Daoy (cell line): ENCODE measurements at places on chromosomes 16 and 17. TPM values are rescaled to one million over a fixed set of nuclear protein-coding genes. Genes with fewer than 3 reads are reported as not detected.
A peak's percentile ranks its signal among the peaks of the same experiment; 100 is the strongest.

- no peak for DNase-seq
Observed at GRCh38 chr17:51668155-51668962, 408.0 kb downstream of the UTP18 start.

DNA sequence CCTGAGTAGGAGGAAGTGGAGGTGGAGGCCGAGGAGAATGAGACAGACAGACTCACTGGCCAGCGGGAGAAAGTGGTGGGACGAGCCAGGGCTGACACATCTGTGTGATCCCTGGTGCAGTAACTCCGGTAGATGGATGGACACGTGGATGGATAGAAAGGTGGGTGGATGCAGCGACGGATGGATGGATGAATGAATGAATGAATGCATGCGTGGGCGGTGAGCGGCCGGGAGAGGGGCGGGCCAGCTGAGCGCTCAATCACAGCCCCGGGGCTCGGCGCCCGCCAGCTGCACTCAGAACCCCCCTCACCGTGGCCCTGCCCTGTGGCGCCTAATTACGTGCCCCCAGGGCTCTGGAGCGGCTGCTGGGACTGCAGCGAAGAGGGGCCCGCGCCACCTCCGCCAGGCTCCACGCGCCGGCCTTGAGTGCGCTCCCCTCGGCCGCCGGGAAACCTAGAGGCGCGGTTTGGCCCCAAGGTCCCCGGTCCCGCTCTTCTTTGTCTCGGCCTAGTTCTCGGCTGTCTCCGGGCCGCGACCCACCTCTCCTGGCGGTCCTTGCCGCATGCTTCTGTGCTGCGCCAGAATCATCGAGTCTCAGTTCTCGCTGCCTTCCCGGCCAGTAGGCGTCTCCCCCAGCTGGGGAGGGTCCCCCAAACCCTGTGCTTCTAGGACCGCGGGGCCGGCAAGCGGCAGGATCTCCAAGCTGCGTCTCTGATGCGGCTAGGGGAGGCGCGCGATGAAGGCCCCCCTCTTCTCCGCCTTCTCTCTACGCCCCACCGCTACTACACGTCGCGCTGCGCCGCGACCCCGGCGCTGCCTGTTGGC, 41.0 kb downstream of the RAI1 start:
- no peak for DNase-seq

Gene CES5A
- total RNA-seq: not detected in 2 replicates

DNA sequence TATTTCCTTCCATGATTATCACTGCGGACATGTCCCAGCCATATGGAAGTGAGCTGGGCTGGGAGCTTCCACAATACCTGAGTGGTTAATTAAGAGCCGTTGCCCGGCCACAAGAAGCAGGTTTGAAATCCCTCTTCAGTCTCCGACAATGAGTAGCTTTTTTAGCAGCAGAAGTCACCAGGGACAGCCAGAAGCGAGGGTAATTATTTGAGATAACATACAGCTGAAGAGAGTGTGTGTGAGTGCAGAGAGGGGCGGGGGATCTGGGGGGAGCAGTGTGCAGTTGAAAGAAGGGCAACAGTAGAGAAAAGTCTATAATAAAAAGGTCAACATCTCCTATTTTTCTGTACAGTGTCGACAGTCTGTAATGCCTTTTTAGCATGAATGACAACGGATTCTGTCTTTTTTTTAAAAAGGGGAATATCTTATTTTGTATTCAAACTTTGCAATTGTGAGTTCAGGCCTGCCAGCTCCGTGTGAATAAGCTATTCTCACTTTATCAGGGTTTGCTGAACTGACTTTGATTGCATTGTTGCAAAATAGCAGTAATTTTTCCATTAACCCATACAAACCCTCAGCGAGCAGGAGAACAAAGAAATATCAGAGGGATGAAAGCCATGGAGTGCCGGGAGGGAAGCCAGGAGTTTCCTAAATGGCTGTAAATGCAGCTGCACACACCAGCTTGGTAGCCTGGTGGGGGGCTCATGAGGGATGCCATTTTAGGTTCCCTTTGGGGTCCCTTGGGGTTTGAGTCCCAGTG, 220.3 kb upstream of the IRX3 start:
- DNase-seq: no peak

- DNase-seq: no peak
Observed at GRCh38 chr17:76659928-76660655, 16.5 kb upstream of the ST6GALNAC1 start.

DNA sequence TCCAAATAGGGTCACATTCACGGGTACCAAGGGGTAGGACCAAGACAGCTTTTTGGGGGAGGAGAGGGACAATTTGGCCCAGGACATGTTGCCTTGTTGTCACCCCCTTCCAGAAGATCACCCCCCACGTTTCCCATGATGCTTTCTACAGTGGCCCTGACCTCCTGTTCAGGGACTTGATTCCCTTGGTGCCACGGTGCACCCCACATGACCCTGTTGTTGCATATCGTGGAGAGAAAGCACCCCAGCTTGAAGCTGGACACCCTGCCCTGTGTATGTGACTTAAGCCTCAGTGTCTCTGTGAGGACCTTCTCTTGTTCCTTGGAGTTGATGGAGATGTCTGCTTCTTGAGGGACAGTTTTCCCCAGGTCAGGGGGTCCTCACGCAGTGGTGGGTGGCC, 12.6 kb downstream of the IL34 start:
- DNase-seq: no peak

DNA sequence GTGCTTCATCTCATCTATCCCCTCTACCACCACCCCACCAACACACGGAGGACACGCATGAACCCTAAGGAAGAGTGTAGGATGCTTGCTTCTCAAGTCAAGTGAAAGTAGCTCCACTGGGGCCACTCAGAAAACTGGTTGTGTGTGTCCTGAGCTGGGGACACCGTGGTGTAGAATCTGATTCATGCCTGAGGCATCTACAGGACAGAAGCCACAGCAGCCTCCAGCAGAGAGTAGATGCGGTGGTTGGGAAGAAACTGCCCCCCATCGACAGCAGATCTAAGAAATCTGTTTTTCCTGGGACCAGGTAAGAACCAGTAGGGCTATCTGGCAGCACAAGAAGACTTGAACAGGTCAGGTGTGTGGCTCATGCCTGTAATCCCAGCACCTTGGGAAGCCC, 51.9 kb upstream of the HLF start:
- no peak for DNase-seq

GRCh38 chr17:4635823-4636375, 5.6 kb downstream of the ALOX15 start:
- no peak for DNase-seq

GRCh38 chr16:3145660-3146059, 10.8 kb downstream of the ZNF213 start:
- no peak for DNase-seq

DNA sequence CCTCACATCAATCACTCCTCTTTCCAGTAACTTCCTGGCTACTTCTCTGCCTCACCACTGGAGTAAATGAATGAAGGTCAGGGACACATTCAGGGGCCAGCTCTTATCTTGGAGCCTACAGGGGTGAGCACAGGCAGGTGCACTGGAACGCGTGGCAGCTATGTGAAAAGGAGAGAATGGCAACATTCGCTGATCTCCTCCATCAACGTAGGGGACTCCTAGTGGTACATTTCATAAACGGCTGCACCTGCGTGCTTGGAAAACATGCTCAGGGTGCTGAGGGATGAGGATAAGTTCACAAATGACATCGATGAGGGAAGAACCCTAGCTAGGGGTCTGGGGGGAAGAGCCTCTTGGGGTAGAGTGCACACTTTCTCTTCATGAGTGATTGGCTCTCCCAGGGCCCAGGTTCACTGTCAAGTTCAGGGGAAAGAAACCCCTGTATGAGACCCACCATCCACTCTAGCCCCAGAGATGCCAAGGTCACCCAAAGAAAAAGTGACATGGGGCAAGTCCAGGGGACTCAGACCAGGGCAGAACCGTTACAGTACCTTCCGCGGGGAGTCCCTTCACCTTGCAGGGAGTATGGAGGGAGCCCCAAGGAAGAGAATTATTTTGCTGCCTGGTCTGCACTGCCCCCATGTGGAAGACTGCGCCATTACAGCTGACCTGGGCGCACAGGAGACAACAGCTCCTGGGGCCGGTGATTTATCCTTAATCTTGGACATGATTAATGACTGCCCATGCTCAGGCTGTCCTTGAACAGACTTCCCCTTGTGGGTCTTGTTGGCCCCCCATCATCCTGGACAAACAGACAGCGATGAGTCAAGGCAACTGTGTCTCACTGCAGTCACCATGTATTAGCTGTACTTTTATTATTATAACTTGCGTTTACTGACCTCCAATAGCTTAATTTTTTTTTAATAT, 30.1 kb downstream of the VAC14 start:
- peak; percentile 53 for DNase-seq

GRCh38 chr16:11634312-11634711, 33.9 kb upstream of the SNN start:
- no peak for DNase-seq

Gene MMP25
- total RNA-seq: 0.17 and 0.54 TPM in 2 replicates

DNA sequence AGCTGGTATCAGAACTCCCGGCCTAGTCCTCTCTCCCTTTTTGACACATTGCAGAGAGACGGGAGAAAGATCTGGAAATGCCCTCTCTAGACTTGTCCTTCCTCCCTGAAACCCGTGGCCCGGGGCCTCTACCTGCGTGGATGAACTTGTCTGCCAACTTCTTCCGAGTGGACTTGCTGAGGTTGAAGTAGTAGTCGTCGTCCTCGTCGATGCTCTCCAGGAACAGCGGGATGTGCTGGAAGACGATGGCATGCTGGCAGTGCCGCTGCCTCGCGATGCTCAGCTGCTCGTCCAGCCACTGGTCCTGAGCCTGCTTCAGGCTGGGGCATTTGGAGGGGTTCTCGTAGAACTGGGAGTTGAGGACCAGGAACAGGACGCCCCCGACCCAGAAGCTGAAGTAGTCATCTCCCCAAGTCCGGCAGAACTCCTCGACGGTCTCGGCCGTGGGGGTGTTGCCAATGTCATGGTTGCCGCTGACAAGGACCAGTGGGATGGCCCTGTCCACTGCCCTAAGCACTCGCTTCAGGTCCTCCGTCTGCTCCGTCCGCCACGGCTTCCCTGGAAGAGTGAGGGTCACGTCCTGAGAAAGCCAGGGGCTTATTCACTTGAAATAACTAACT, 99.1 kb downstream of the CPPED1 start:
- no peak for DNase-seq

GRCh38 chr16:85087899-85088569, 24.2 kb downstream of the CIBAR2 start:
- no peak for DNase-seq

- DNase-seq: no peak
Observed at GRCh38 chr17:31492880-31493655, 101.6 kb downstream of the RAB11FIP4 start.

DNA sequence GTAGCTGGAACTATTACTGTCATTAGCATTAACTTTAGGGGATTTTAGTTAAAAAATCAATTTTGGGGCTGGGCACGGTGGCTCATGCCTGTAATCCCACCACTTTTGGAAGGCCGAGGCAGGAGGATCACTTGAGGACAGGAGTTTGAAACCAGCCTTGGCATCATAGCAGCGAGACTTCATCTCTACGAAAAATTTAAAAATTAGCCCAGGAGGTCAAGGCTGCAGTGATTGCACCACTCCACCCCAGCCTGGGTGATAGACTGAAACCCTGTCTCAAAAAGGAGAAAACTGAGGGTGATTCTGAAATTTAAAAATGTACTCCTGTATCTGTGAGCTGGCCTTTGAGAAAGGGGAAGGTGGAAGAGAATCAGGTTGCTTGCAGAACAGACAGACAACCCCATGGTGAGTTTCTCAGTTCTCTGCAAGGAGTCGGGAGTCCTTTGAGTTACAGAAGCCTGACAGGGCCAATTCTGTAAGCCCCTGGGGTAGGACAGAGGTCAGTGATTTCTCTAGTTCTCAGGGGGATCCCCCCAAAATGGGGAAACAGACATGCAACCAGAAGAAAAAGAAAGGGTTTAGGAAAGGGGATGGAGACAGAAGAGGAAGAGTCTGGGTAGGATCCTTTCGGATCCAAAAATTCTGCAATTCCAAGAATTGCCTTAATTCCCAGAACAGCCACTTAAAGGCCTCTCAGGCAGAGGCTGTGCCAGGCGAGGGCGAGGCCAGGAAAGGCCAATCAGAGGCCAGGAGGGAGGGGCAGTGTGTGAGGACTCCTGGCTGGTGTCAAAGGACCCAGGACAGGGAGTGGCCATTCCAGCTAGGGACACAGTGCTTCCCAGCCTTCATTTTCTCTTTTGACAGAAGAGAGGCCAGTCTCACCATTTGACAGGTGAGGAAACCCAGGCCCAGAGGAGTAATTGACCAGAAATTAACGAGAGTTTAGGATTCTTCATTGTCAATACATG, 6.7 kb downstream of the NUPR1 start:
- DNase-seq: no peak

GRCh38 chr17:81164371-81165245, 699 bp upstream of the PVALEF start:
- DNase-seq: no peak

Gene ACSM3
- total RNA-seq: 2.2 and 4.8 TPM in 2 replicates

GRCh38 chr17:81491181-81491581, 21.4 kb downstream of the ACTG1 start:
- DNase-seq: no peak

- DNase-seq: no peak
Observed at GRCh38 chr17:32116937-32117336, 25.4 kb upstream of the RHOT1 start.

DNA sequence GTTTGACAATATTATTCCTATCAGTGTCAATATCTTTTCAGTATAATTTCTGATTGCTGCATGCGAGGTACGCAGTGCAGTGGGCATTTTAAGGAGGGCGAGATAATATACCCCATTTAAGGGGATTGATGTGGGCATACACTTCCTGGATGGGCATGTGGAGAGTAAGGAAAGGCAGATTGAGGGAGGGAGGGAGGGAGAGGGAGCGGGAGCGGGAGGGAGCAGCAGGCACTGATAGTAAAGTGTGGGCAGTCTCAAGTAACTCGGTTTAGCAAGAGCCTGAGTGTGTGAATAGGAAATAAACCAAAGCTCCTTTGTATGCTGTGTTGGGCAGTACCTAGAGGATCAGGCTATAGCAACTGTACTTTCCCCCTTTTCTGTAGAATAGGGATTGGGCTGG, 5.1 kb downstream of the BPTF start:
- no peak for DNase-seq

Gene UTP18
- 112 and 141 TPM in 2 replicates for total RNA-seq

Gene PRCD
- total RNA-seq: 0.51 TPM in 1 of 2 replicates, not detected in the other

- no peak for DNase-seq
Observed at GRCh38 chr17:39562976-39563375, 44.7 kb downstream of the NEUROD2 start.
